Activated CD8-positive, alpha-beta memory T cell treated with anti-CD3 and anti-CD28 coated beads, Interleukin-2, amount 50 U/mL, for 48 hours (primary cell): ENCODE measurements at places on chromosomes 6 and 20.

- no peak for DNase-seq
These were observed 73.0 kb downstream of the SASH1 start for GRCh38 chr6:148415511-148416260.

- DNase-seq, result no peak
These were observed 63.5 kb upstream of the VSTM2L start for GRCh38 chr20:37839432-37839827.

DNA sequence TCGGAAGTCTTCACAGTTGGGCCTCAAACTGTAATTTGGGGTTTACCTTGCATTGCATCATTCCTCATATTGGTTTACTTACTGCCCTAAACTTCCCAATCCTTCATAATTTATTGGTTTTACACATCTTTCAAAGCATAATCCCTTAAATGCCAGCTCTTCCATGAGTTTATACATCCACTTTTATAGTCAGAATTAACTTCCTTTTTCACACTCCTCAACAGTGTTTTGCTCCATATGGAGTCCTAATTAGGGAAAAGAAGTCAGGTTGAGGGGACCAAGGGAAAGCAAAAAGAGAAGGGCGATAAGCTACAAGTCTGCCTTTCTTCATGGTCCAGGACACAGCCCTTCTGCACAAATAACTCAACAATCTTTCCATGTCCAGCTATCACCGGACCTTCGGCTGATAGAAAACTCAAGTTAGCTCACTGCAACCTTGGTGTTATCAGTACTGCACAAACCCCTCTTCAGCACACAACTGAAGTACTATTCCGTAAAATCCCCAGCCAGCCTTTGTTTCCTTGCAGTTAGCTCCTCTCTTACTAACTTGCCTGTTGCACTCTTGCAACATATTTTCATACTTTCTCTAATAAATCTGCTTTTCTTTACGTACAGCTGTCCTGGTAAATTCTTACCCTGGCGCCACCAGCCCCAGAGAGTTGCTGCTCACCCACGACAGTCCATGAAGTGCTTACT, 2.0 kb downstream of the EEF1E1 start:
- no peak for DNase-seq

DNA sequence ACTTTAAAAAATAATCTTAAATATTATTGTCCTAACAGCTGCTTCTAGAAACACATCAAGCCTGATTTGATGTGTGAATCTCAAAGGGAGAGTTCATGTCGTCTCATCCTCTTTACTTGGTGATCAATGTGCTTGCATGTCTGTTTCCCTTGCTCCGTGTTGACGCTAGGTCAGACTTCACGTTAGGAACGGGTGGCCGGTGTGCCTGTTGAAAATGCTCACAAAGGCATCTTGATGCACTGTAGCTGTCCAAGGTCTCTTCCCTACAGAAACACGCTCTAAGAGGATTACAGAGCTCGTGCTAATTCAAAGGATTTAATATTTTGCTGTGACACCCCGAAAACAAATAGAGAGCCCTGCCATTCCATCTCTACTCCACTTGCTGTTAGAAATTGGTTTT, 84.6 kb downstream of the ID4 start:
- DNase-seq, result no peak

GRCh38 chr6:56744528-56744927, 101.8 kb upstream of the DST start:
- no peak for DNase-seq

DNA sequence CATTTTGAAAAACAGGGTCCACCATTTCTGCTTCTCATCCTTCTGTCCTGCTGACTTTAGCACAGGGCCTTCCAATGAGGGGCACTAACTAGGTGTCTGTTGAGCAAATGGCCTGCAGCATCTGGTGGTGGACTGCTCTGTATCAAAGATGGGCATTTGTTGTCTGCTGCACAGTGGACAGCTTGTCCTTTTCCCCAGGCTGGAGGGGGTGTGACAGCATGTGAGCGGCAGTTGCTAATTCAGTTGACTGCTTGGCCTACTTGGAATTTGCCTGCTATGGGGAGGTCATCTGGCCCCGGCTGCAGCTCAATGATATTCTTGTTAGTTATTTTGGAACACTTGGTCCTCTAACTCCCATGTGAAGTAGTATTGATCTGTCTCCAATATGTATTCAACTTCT, 93.7 kb downstream of the SH3BGRL2 start:
- no peak for DNase-seq

DNA sequence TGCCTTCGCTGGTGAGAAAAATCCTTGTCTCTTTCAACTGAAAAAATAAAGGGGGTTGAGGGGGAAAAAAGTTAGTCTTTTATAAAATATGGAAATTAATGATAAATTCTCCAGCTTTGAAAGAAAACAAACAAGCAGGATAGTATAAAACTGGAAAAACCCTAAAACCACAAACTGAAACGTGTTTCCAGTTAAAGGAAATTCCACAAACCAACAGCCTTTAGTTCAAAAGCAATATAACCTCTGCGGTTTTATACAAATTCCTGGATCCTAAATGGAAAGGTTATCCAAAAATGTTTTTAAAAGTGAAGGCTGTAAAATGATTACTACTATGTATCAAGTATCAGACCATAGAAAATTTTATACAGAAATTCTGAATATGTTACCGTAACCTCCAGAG, 55.6 kb downstream of the BMP5 start:
- no peak for DNase-seq

- no peak for DNase-seq
These were observed 187.7 kb downstream of the UST start for GRCh38 chr6:148934539-148934938.

- no peak for DNase-seq
These were observed 21.2 kb upstream of the MEP1A start for GRCh38 chr6:46772016-46772415.

DNA sequence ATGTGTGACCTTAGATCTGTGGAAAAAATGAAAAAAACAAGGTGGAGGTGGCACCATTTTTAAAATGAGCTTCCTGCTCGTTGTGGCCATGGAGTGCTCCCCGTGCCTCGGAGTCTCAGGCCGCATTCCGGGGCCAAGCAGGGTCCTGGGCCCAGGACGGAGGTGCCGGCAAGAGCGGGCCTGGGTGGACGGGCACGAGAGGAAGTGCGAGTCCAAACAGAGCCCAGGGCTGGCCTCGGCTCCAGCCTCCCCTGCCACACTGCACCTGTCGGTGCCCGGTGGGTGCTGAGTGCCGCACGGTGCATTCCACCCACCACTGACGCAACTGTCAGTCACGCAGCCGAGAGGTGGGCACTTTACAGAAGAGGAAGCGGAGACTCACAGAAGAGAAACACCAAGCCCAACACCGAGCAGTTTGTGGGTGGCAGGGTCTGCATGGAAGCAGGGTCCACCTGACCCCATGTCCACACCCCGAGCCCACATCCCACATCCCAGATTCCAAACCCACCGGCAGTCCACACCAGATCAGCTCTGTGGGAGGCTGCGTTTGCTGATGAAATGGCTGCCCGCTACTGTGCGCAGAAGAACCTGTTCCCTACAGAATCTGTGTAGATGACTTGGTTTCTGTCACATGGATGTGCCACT, 97.7 kb downstream of the PSMB1 start:
- no peak for DNase-seq

DNA sequence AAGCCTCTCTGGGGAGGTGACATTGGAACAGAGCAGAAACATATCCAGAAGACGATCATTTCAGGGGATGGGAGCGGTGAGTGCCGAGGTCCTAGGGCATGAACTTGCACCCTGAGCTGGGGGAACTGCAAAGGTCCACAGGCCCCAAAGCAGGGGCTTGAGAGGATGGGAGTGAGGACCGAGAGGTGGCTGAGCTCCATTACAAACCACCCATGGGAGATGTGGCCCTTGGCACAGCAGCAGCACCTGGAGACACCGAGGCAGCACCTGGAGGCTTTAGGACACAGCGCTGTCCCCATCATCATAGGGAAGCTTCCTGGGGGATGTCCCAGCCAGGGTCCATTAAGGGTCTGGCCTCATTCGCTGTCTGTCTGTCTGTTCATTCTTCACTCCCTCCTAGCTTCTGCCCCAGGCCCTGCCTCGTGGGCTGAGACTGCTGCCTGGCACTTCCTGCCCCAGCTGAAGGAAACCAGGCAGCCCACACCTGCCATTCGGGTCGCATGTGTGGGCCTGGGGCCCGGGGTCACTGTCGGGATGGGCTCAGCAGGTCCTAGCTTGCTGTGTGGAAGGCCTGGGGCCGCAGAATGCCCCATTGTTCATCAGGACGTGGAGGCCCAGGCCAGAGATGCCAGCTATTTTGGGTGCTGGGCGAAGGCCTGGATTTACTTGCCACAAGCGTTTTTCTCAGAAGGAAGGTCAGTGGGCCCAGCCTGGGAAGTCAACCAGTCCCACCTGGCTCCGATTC, 42.8 kb upstream of the STX16 start:
- no peak for DNase-seq

DNA sequence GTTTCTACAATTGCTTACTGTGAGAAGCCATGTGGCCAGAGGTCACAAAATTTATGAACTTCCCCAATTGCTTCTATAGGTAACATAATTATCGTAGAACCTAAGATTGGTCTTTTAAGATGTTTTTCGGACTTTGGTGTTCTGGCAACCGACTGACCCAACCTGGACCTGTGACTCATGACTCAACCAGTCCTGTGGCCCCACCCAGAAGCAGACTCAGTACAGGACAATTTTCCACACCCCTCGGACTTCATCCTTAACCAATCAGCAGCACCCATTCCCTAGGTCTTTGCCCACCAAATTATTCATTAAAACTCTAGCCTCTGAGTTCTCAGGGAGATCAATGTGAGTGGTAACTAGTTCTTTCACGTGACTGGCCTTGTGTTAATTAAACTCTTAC, 26.4 kb upstream of the AKAP12 start:
- DNase-seq, result no peak

DNA sequence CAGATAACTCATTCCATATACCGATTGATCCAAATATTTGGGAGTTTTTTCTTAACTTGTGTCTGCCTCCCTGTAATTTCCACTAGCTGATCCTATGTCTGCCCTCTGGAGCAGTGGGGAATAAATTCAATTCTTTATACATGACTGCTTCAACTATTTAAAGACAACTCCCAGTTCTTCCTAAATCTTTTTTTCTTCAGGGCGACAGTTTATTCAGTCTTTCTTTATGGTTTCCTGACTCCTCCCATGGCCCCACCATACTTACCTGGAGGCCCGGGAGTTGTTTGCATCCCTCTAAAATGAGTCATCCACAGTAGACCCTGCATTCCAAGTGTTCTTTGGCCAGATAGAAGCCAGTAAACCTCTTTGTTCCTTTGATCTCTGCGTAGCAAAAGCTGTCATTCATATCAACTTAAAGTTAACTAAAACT, 73.6 kb downstream of the LCA5 start:
- no peak for DNase-seq
